GM23248 (cell line): ENCODE measurements at places on chromosomes 4 and X. TPM values are rescaled to one million over a fixed set of nuclear protein-coding genes. Genes with fewer than 3 reads are reported as not detected.

GRCh38 chr4:184732126-184732525, 1.8 kb downstream of the CENPU start:
- peak overlapping the region; percentile 90 for H3K4me3 ChIP-seq
- no peak overlapping the region for H3K27ac ChIP-seq
- peak; percentile 71 for DNase-seq
- no peaks in the 10 kb centered on the region for H3K27me3 ChIP-seq
- H3K4me1 ChIP-seq: 0 out of 2 replicates have a peak, but pooled peaks cover 5% of the 10 kb centered on the region

GRCh38 chr4:133597251-133597650, 448.2 kb downstream of the PCDH10 start:
- no peaks in the 10 kb centered on the region for H3K36me3 ChIP-seq
- no peak for DNase-seq
- H3K4me1 ChIP-seq: no peaks in the 10 kb centered on the region
- no peaks in the 10 kb centered on the region for H3K27me3 ChIP-seq
- H3K27ac ChIP-seq: no peak overlapping the region

DNA sequence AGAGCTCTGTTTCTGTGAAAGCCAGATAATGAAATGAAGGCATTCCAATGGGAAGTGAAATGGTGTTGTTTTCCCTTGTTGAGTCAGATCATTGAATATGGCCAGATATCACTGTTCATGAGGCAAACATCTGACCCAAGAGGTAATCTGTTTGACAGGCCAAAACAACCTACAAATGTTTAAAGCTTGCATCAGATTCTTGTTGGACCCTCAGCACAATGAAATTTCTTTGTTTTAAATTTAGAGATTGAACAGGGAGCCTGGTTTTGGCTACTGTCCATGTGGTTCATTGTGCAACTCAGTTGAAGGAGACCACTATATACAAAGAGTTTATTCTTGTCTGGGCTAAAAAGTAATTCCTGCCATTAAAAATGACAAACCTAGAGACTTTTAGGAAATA, 159.1 kb downstream of the AFF2 start:
- no peak overlapping the region for H3K27ac ChIP-seq
- H3K27me3 ChIP-seq: no peaks in the 10 kb centered on the region
- no peak overlapping the region for H3K4me3 ChIP-seq

- peak overlapping the region; percentile 76 for H3K4me3 ChIP-seq
- no peaks in the 10 kb centered on the region for H3K27me3 ChIP-seq
- no peak overlapping the region for H3K27ac ChIP-seq
Measured at GRCh38 chr4:183407635-183408464, 36.6 kb upstream of the CDKN2AIP start.

GRCh38 chrX:13467243-13467642, 102.2 kb upstream of the EGFL6 start:
- H3K27ac ChIP-seq: no peak overlapping the region
- peaks cover 4% of the 10 kb centered on the region; the same call in 1 of the 2 replicates for H3K4me1 ChIP-seq
- no peak overlapping the region for H3K4me3 ChIP-seq
- no peaks in the 10 kb centered on the region for H3K36me3 ChIP-seq
- H3K27me3 ChIP-seq: no peaks in the 10 kb centered on the region
- no peak for DNase-seq

- DNase-seq: no peak
- H3K4me3 ChIP-seq: no peak overlapping the region
- H3K27ac ChIP-seq: no peak overlapping the region
- no peaks in the 10 kb centered on the region for H3K27me3 ChIP-seq
- H3K36me3 ChIP-seq: no peaks in the 10 kb centered on the region
Measured at GRCh38 chrX:71945237-71945805, 34.7 kb downstream of the NHSL2 start.

GRCh38 chr4:8821151-8821950, 50.3 kb downstream of the HMX1 start:
- H3K27ac ChIP-seq: no peak overlapping the region
- DNase-seq: no peak
- H3K4me3 ChIP-seq: no peak overlapping the region

DNA sequence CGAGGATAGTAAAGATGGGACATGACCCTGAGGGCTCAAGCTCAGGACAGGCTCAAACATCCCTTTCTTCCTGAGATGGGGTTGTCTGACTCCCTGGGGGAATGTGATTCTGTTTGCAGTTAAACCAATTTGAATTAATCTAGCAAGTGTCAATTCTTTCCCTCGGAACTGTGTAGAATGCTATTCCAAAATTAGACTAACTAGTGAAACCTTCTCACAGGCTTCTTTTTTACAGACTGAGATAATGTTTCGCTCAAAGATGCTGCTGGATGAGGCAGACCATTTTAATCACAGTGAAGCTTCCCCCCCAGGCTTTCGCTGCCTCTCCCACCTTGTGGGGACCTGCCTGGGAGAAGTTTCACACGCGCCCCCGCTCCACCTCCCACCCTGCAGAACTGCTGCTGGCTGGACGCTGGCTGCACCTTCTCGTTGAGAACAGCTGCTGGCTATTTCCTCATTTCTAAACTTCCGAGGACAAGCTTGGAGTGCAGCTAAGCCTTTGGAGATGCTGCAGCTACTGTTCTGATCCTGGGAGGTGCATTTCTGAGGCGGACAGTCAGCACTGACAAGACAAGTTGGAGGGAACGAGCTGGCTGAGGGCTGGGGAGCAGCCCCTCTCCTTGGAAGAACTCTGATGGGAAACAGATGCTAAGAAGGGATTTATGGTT, 297.8 kb downstream of the RAPGEF2 start:
- DNase-seq: peak; percentile 67
- H3K4me3 ChIP-seq: peak overlapping the region; percentile 37
- H3K36me3 ChIP-seq: no peaks in the 10 kb centered on the region
- H3K27ac ChIP-seq: peak overlapping the region; percentile 72
- H3K4me1 ChIP-seq: peaks cover 24% of the 10 kb centered on the region

- no peak overlapping the region for H3K4me3 ChIP-seq
- H3K36me3 ChIP-seq: no peaks in the 10 kb centered on the region
- no peaks in the 10 kb centered on the region for H3K4me1 ChIP-seq
- DNase-seq: no peak
Measured at GRCh38 chr4:186541801-186542200, 13.6 kb downstream of the MTNR1A start.

DNA sequence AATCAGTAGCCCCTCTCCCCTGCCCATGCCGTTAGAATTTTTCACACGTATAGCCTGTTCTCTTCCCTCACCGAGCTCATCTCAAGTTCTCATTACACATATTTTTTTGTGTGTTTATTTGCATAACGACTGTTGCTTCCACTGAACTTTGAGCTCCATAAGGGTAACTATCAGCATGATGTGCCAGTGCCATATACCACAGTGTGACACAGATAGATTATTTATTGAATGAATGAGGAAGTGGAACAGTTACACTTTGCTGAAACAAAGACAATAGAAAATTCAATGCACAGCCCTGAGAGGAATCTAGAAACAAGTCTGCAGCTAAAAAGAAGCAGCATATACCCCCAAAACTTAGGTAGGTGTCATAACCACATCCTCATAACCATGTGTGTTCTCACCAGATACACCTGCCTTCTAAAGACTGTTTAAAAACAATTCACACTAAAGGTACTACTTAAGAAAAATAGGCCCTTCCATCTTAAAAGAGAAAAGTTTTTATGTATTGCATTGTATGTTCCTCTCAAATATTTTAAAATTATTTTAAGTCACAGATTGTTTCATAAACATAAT, 389.9 kb downstream of the PACRGL start:
- DNase-seq: no peak
- no peaks in the 10 kb centered on the region for H3K4me1 ChIP-seq
- no peaks in the 10 kb centered on the region for H3K36me3 ChIP-seq
- no peak overlapping the region for H3K4me3 ChIP-seq

DNA sequence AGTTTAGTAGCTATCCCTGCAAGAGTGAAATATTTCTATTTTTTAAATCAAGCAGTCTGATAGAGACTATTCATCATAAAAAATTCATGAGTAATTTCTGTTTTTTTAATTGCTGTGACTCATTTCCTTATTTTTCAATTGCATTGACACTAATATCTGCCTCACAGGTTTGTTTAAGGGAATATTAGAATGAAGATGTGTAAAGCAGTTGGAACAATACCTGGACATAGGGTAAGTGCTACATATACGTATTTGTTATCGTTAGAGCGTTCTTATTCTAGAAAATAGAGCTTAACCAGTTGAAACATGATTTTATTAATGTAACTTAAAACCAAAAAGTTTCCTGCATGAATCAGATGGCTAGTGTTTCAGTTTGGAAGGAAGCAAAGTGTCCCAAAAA, 2211.3 kb downstream of the PCDH7 start:
- H3K4me1 ChIP-seq: no peaks in the 10 kb centered on the region
- no peak for DNase-seq
- no peak overlapping the region for H3K27ac ChIP-seq
- no peaks in the 10 kb centered on the region for H3K36me3 ChIP-seq
- no peak overlapping the region for H3K4me3 ChIP-seq

- no peak for DNase-seq
- no peaks in the 10 kb centered on the region for H3K4me1 ChIP-seq
- H3K27ac ChIP-seq: no peak overlapping the region
- no peak overlapping the region for H3K4me3 ChIP-seq
- H3K36me3 ChIP-seq: no peaks in the 10 kb centered on the region
Measured at GRCh38 chrX:13599491-13599890, 30.1 kb downstream of the EGFL6 start.

DNA sequence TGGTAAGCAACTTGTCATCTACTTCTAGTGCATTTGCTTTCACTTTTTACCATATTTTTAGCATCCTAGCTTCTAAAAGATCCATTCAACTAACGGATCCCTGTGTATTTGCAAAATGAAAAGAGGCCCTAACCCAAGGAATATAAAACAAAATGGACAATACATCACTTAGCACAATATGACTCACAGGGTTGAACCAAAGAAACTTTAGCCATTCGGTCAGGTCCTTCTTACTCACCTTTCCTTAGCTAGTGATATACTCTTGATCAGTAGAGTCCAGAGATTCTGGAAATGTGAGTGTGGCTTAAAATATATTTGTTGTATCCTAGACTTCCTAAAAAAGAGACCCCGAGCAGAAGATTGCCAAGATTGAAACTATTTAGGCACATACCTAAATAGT, 19.5 kb downstream of the TMPRSS11E start:
- no peaks in the 10 kb centered on the region for H3K36me3 ChIP-seq
- no peaks in the 10 kb centered on the region for H3K27me3 ChIP-seq
- DNase-seq: peak; percentile 55
- peak overlapping the region; percentile 31; the same call in 1 of the 2 replicates for H3K4me3 ChIP-seq

DNA sequence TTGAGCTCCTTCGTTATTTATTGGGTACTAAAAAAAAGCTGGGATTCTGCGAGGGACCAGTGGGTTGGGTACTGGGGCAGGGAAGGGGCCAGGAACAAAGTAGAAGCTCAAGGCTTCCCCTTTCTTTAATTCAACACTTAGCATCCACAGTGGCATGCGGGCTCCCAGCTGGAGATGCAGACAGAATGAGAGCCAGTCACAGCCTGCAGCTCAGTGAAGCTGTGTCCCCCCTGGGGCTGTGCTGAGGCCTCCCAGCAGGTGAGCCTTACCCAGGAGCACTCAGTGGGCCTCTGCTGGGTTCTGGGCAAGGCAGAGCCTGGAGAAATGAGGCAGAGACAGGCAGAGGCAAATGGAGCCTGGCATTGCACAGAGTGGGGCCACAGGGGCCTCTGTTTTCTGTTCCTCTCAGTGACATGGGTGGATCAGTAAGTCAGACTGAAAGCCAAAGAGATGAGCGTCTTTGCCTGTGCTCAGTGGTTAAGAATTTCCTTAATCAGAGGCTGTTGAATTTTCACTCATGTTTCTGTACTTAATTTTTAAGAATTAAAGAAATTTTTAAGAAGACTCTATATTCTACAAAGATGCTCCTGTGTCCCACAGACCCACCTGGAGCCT, 181.4 kb upstream of the RBPJ start:
- no peak overlapping the region for H3K27ac ChIP-seq
- H3K4me3 ChIP-seq: no peak overlapping the region
- peaks cover 5% of the 10 kb centered on the region; the same call in 1 of the 2 replicates for H3K27me3 ChIP-seq
- H3K36me3 ChIP-seq: no peaks in the 10 kb centered on the region

DNA sequence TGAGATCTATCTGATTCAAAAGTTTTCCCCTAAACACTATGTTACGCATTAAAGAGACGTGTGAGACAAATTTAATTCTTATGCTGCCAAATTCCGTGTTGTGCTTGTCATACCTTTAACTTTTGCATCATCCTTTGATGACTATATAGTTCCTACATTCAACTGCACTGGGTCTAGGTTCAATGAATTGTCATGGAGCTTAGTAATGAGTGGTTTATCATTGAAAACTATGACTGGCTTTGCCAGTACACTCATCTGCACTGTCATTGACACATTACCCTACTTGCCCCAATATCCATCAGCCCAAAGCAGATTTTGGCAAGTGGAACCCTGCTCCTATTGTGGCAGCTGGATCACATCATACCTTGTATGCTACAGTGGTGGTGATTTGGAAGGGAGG, 882.9 kb upstream of the SLIT2 start:
- no peak overlapping the region for H3K4me3 ChIP-seq
- H3K27ac ChIP-seq: no peak overlapping the region
- no peaks in the 10 kb centered on the region for H3K36me3 ChIP-seq
- no peaks in the 10 kb centered on the region for H3K27me3 ChIP-seq
- no peaks in the 10 kb centered on the region for H3K4me1 ChIP-seq

DNA sequence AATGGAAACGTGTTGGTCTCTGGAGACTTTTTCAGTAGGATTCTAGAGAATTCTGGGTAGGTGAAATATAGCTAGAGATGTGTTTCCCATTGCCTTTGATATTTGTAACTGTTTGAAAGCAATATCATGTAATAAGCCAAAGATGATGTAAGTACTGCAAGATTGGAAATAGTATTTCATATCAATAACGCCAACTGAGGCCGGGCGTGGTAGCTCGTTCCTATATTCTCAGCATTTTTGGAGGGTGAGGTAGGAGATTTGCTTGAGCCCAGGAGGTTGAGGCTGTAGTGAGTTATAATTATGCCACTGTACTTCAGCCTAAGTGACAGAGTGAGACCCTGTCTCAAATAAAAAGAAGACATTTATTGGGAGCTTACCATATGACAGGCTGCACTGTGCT, 9.5 kb downstream of the ADH1A start:
- no peaks in the 10 kb centered on the region for H3K36me3 ChIP-seq
- H3K27me3 ChIP-seq: no peaks in the 10 kb centered on the region
- DNase-seq: no peak
- H3K4me1 ChIP-seq: no peaks in the 10 kb centered on the region
- H3K27ac ChIP-seq: no peak overlapping the region

DNA sequence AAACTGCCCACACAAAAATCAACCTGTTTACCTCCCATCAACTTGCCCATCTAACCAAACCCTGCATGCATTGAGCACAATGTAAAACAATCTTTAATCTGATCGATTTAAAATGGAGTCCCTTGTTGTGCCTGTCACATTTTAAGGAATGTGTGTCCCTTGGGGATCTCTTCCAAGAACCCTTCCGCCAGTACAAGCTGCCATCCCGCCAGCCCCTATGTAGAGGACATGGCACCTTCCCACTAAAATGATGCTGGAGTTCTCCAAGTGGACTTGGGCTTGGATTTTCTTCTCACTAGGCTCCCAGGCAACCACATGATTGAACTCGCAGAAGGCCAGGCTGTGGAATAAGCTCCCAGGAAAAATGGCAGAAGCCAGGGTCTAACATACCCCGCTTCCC, 45.8 kb upstream of the ENPP6 start:
- no peaks in the 10 kb centered on the region for H3K36me3 ChIP-seq
- H3K4me3 ChIP-seq: no peak overlapping the region
- H3K27me3 ChIP-seq: no peaks in the 10 kb centered on the region; the same call in 1 of the 2 replicates
- DNase-seq: no peak

CFI gene
- 0.22 TPM in 1 of 2 replicates, not detected in the other for total RNA-seq

HAND2 gene
- total RNA-seq: 11.2 and 13.4 TPM in 2 replicates

CDKL5 gene
- 2.0 and 3.0 TPM in 2 replicates for total RNA-seq

TASL gene
- total RNA-seq: not detected in 2 replicates

SPP1 gene
- total RNA-seq: 2.7 and 3.1 TPM in 2 replicates

CRMP1 gene
- not detected in 2 replicates for total RNA-seq

TLR1 gene
- total RNA-seq: not detected in 2 replicates

PF4V1 gene
- total RNA-seq: 13.8 TPM in 1 of 2 replicates, not detected in the other
